Anterior cingulate cortex (tissue), 58 donors: ENCODE measurements at places on chromosomes 3 and 15.

DNA sequence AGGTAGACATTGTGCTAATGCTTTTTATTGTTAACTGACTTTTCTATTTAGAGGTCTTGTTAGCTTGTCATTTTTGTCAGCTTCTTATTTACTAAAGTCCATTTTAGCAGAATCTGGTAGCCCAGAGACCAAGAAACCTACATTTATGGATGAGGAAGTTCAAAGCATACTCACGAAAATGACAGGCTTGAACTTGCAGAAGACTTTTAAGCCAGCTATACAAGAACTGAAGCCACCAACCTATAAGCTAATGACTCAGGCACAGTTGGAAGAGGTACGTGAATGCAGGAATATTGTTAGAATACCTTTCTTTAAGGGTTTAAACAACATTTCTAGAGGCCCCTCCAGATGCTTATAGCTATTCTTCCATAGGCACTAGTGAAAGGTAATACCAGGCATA is 3.0 kb downstream of the MRPS22 start:
- no peak for DNase-seq

DNA sequence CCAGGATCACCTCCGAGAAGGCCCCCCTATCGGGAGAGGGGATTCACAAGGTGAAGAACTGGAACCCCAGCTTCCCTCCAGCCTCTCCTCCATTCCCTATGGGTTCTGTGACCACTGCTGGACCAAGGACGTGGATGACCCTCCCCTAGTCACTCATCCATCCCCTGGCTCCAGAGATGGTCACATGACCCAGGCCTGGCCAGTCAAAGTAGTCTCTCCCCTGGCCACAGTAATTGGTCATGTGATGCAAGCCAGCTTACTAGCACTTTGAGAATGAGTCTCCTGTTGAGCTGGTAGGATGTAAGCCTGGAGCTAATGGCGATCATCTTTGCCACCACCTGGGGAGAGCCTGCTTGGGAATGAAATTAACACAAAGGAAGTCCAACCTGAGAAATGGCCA is 3.9 kb downstream of the CAMK1 start:
- DNase-seq = no peak

DNA sequence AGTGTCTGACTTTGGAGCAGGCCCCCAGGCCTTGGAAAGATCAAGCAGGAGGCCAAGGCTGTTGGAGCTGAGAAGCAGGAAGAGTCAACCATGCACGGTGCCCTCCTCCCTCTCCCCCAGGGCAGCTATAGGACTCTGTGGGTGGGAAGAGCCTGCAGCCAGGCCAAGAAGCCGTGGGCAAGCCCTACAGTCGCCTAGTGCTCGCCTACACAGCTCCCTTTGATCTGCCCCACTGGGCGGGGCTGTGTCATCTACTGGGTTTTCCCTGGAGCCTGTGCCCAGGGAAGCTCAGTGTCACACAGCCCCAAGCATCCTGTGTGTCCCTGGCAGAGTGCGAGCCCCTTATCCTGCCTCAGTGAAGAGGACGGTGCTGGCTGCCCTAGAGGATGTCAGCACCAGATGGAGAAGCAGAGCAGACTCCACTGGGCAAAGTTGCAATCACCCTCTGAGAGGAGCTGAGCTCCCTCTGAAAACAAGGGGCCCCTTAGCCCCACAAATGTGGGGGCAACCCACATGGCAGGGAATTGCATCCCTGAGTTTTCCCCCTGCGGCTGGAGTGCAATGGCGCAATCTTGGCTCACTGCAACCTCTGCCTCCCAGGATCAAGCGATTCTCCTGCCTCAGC is 72.2 kb downstream of the KLF13 start:
- DNase-seq = no peak

DNA sequence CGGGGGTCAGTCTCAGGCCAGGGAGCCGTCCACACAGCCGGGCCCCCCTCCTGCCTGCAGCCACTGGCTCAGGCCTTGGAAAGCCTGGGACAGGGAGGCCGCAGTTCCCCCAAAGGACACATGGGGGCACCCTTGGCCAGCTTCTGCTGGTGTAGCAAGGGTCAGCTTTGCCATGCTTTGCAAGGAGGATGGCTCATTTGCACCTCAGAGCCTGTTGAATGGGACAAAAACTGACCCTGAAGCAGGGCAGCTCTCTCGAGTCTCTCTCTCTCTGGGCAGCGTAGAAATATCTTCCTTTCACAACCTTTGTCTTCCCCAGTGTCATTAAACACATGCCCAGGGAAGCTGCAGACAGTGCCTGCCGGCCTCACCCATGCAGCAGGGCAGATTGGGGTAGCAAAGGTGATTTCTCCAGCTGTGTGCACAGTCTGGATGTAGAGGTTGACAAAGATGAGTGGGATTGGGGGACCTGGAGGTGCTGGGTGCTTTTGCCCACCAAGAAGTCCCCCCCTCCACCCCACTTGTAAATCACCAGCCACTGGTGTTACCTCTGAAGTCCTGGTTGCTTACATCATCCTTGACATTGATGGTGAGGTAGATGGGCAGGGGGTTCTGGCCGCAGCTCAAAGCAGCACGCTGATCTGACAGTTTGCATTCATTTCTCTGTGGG is 17.4 kb upstream of the EHD4 start:
- peak; percentile 52 for DNase-seq

GRCh38 chr3:18223571-18223970 is 201.6 kb downstream of the SATB1 start:
- DNase-seq = no peak

DNA sequence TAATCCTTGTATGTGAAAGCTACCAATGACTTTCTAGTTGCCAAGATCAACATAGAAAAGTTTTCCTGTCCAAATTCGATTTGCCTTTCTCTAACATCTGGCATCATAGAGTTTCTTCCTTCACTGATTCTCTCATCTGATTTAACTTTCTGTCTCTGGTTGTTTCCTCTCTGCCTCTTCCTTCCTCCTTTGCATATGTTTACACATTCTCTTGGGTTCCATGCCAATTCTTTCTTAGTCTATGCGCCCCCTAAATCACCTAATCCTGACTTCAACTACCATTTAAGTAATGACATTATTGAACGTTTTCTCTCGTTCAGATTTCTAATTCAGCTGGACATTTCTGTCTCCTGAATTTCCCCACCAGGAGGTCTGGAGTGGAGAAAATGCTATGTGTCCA is 561.9 kb upstream of the TGFBR2 start:
- no peak for DNase-seq
